ENCODE measurements at places on chromosomes 7 and 10.

- DNase-seq = no peak
Measured at GRCh38 chr7:83629117-83629880, 19.6 kb downstream of the SEMA3E start.

- DNase-seq = no peak
Measured at GRCh38 chr10:17660921-17661320, 17.0 kb downstream of the STAM start.

- DNase-seq = no peak
Measured at GRCh38 chr7:1291357-1291689, 58.7 kb downstream of the UNCX start.

DNA sequence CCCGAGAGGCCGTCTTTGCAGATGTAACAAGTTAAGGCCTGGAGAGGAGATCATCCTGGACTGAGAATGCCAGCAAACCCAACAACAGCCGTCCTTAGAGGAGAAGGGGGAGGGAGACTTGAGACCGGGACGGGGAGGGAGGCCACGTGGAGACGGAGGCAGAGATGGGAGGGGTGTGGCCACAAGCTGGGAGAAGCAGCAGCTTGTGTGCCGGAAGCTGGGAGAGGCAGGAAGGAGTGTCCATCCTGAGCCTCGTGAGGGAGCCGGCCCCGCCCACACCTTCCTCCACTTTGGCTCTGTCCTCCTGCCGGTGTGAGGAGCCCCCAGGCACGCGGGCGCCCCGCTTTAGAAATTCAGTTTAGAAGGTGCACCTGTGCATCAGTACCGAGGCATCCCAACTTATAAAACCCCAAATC is 95.7 kb downstream of the DNAJB6 start:
- peak; percentile 81 for DNase-seq

- DNase-seq = no peak
Measured at GRCh38 chr7:46772776-46773175, 809.1 kb downstream of the TNS3 start.

GRCh38 chr10:45454262-45454661 is 80.2 kb downstream of the ALOX5 start:
- DNase-seq = no peak

GRCh38 chr10:129330211-129330610 is 136.8 kb upstream of the MGMT start:
- DNase-seq = no peak

- no peak for DNase-seq
Measured at GRCh38 chr7:35758421-35758820, 42.4 kb upstream of the SEPTIN7 start.

GRCh38 chr10:88598055-88598454 is 11.5 kb downstream of the LIPJ start:
- no peak for DNase-seq

- peak; percentile 66 for DNase-seq
Measured at GRCh38 chr7:27173511-27173955, 587 bp downstream of the HOXA10 start.

- no peak for DNase-seq
Measured at GRCh38 chr10:88065383-88066049, 202.1 kb downstream of the PTEN start.

DNA sequence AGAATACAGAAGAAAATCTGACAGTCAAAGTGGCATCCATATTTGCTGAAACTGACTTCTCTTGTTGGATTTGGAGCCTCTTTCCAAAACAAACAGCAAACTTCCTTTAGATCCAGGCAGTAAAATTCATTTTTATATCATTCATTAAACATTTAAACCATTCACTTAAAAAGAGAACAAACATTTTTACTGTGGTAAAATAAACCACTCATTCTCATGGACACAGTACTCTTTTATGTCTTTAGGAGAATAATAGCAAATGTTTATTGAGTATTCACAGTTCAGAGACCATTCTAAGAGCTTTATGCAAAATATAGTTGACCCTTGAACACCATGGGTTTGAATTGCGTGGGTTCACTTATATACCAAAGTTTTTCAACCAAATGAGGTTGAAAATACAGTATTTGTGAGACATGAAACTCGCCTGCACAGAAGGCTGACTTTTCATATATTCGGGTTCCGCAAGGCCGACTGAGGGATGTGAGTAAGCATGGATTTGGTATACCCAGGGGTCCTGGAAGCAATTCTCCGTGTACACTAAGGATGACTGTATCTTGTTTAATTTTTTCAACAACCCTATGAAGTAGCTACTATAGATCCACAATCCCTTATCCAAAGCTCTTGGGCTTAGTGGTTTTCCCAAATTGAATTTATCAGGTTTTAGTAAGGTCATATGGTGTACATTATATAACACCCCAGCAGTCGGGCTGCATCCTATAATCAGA is 49.1 kb downstream of the ATXN7L1 start:
- no peak for DNase-seq

DNA sequence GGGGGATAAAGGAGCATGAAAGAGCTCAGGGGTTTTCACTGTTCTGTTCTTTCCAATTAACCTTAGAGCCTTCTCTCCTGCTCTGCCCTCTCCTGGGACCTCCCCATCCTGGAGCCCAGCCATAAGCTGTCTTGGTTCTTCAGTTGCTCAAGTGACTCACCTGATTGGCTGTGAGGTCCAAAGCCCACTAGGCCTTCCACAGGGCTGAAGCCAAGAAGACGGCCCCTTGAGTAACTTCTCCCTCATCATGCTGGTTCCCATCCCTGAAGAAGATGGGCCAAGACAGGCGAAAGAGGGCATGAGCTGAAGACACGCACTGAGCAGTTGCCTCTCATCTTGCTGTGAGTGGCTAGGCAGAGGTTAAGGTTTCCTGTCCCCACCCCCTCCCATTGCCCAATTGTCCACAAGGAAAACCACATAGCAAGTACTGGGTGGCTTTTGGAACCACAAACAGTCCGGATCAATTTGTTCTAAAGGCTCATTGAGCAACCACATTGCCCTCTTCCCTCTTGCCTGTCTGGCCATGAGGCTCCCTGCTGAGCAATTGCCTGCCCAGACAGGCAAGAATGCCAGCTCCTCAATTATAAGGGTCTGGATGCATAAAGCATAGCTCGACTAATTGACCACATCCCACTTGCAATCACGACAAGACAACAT is 43.9 kb upstream of the GPAM start:
- DNase-seq = peak; percentile 35

DNA sequence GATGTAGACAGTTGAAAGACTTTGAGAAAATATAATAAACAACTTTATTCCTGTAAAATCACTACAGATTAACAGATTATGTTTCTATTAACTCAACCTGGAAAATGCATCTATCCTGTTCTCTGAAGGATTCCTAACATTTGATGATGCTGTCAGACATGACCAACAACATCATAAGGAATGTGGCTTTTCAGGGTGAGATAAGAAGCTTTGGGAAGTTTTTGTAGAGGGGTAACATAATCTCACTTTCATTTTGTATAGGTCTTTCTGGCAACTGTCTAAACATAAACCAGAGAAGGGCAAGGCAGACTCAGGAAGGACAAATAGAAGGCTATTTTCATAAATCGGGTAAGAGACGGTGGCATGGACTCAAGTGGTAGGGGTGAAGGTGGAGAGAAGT is 112.2 kb downstream of the TES start:
- DNase-seq = no peak

GRCh38 chr10:128694168-128694850 is 568.1 kb upstream of the MKI67 start:
- no peak for DNase-seq

DNA sequence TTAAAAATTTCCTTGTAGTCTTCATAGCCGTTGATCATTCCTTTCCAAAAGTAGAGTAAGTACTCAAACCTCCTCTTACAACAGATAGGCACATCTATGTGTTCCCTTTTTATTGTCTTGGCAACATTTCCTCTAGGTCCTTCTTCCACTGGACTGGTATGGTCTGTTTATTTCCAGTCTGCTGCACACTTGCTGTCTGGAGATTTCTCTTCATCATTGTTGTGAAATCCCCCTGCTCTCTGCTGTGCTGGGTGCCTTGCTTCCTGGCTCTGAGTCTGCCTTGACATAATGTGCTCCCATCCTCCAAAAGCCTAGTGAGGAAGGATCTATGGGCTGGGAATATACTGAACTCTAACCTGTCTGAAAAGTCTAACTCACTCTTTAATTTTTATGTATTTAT is 545.3 kb upstream of the VSTM2A start:
- no peak for DNase-seq

DNA sequence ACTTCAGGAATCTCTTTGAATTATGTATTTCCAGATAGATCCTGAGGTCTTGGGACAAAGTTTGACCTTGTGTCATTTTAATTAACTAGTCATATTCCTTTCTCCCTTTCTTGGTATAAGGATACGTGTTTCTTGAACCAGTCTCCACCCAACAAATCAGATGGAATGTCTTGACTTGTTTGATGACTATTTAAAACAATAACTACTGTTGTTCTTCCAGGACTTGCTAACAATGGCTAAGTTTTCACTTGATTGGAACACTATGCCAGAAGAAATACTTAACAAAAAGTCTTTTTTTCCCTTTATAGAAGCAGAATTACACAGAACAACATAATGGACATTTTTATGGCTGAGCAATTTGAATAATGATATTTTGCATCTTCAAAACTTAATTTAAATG is 43.0 kb upstream of the WIPF3 start:
- DNase-seq = no peak

DNA sequence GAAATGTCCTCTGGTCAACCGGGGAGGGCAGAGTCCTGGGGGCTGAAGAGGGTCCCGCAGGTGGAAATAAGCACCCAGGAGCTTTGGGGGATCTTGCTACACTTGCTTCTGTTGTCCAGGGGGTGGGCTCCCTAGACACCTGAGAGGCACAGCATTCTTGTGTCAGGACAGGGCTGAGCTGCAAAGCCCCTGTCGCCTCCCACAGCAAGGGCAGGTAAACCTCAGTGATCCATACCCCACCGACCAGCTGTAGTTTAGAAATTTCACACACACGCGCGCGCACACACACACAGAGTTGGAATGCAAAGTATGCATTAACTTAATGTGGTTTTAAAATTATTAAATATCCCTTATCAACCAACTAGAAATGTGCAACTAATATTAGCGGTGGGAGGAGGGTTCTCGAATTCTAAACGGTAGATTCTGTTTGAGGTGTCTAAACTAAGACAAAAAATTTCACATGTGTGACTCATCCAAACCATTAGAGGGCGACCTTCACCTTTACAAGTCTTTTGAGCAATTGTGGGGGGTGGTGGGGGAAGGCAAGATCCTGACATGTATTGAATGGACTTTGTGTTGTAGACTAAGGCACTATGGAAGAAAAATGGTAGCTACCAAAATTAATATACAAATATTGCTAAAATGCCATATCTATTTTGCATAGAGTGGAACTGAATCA is 34.3 kb upstream of the PTF1A start:
- DNase-seq = peak; percentile 53

DNA sequence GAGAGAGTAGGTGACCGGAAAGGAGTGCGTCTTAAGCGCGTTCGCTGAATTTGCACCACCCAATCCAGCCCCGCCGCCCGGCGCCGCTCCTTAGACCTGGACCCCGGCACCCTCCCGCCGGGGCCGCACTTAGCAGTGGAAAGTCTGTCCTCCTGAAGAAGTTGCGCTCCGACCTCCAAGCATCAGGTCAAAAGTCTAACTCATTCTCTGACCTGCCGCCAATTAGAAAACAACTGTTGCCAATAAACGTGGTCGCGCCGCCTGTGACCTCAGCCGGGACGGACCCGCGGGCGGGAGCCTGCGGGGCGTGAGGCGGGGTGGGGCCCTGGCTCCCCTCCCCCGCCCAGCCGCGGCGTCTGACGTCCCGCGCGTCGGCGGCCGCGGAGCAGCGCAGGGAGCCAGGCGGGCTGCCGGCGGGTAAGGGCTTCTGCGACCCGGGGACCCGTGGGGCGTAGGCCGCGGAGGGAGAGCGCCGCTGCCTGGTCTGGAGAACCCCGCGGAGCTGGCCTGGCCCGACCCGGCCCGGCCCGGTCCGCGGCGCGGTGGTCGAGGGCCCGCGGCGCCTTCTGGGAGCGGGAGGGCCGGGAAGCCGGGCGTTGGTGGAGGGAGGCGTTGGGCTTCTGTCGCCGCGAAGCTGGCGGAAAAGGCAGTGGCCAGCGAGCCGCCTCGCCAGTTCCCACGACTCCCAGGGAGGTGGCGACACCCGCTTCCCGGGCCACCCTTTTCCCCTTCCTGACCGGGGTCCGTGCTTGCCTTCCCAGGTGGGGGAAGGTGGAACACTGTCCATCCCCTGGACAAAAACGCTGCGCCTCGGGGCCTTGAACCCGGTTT is at the start of gene BCAP29:
BCAP29 (plus strand) TSS at position 362 of the 831 bp plus-strand sequence. CDS start 527 bp downstream, outside the sequence.
- peak; percentile 95 for DNase-seq

DNA sequence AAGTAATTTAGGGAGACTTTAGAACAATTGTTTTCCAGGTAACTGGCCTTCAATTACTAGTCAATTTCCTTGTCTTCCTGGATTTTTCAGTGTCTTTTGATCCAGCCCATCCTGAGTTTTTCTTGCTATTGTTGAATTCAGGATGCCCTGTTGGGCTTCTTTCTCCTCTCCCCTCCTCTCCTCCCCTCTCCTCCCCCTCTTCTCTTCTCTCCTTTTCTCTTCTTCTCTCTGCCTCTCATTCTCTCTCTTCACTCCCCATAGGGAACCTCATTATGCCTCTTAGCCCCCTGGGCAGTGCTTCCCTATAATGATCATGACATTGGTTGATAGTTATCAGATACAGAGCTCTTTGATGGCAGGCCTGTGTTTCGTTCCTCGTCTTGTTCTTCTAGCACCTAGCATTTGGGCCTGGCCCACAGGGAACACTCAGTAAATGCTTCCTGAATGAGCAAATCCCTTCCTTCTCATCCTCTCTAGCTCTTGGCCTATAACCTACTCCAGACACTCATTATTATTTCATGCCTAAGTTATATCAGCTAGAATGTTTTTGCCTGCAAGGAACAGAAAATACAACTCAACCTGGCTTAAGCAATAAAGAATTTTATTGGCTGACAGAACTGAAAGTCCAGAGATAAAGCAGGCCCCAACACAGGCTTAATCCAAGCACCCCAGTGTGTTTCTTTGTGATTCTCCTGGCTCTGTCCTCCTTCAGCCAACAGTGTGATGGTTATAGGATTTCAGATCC is 56.8 kb downstream of the CACNB2 start:
- DNase-seq = no peak

GRCh38 chr7:20193242-20193777 is 23.9 kb downstream of the MACC1 start:
- no peak for DNase-seq

All from SW480 (cell line).